Kidney epithelial cell (primary cell): ENCODE measurements at places on chromosomes 3 and 15. TPM values are rescaled to one million over a fixed set of nuclear protein-coding genes. Genes with fewer than 3 reads are reported as not detected.

- no peak for DNase-seq
These were observed 25.3 kb upstream of the TM4SF4 start for GRCh38 chr3:149449182-149449581.

GRCh38 chr3:140292170-140292569, 357.2 kb downstream of the CLSTN2 start:
- no peak for DNase-seq

DNA sequence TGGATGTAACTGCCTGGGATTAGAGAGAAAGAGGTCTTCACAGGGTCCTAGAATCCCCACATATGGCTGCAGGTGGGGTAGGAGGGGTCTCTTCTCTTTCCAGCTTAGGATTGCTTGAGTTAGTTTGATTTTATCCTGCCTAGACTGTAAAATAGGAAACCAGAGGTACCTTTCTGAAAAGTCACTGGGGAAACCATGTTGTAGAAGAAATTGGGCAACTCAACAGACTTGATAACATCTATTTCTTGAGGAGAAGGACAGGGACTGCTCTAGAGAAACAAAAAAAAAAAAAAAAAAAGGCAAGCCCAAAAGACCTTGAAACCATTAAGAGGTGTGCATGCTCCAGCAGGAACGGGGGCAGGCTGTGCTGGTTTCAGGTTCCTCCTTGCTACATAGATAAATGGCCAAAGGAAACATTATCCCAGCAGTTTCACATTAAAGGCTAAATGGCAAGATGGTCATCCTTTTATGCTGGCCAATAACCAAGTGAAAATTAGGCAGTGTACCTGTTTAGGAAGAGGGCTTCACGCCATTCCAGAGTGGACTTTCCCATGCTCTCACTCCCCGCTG, 116.1 kb downstream of the ALDH1A2 start:
- DNase-seq = no peak

The DCP1A gene
- 15.6 and 21.0 TPM in 2 replicates for total RNA-seq

The NEIL1 gene
- total RNA-seq = 6.1 and 10.1 TPM in 2 replicates

GRCh38 chr3:106010829-106011228, 142.0 kb upstream of the CBLB start:
- no peak for DNase-seq
